ENCODE measurements at places on chromosomes 13 and 19.

DNA sequence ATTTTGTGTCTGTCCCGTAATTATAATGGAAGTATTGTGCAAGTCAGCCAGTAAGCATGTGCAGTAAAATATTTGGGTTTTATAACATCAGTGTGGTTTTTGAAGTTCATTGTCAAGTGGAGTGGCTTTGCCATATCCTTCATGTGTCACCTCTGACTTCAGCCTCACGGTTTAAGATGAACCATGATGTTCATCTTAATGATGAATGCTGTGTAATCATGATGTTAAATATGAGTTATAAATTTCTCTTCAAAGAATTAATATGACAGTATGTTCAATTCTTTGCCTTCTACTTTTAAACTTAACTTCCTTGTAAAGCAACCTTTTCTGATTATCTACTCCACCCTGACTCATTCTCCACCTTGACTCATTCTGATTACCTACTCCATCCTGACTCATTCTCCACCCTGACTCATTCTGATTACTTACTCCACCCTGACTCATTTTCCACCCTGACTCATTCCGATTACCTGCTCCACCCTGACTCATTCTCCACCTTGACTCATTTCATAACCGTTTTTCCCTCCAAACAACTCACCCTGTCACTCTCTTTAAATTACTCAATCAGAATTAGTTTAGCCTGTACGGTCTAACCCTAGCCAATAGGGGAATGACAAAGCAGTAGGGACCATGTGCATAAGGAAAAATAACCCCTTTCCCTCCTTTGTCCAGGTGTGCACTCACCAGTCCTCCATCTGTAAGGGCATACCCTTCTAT is 50.3 kb upstream of the ANKRD10 start:
- peak; percentile 38 for DNase-seq

GRCh38 chr13:73962284-73962683 is 171.9 kb downstream of the KLF12 start:
- no peak for DNase-seq

DNA sequence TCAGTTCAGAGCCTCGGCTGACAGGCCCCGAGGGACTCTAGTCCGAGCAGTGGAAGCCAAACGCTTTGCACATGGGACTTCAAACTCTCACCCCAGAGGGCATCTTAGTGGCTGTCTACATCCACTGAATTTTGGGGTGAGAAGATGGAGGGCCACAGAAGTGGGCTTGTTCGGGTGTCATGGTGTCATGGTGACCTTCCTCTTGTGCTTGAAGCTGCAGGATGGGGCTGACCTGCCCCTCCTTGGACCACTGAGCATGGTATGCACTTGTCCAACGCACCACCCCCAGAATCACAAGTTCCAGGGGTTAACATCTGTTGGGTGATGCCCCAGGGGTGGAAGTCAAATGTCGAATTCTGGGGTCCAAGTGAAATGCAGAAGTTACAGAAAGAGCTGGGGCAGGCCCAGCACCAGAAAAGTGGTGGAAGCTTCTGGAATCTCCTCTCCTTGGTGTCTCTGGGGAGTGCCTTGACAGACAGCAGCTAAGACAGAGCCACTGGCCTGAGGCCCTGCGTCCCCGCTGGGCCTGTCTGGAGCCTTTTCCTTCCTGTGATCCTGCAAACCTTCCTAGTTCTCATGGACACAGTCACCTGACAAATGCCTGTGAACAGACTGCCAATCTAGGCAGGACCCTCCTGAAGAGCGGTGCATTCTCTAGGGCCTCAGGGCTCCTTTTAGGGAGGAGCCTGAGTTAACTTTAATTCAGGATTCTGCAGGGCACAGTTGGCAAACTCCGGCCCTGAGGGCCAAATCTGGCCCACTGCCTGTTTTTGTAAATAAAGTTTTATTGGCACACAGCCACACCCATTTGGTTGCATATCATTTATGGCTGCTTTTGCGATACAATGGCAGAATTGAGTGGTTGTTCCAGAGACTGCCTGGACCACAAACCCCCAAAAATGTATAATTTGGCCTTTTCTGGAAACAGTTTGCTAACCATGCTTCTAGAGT is 65.1 kb upstream of the RANBP3 start:
- DNase-seq, result no peak

DNA sequence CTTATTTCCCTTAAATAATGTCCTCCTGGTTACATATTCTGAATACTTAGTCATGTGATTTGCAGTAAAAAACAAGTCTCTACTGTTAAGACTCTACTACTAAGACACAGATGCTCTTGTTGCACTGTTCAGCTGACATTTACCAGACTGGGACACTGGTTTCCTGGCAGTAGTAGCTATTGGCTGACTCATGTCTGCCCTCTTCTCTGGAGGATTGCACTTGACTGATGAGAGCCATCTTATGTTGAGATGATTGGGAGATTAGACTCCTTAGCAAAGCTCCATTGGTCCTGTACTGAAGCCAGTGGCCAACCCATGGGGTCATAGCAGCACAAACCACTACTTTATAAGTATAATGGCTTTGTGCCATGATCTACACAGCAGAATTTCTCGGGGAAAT is 1672.6 kb upstream of the PCDH20 start:
- no peak for DNase-seq

- DNase-seq, result no peak
These were observed 13.4 kb upstream of the C2CD4C start for GRCh38 chr19:422213-422916.

- no peak for DNase-seq
These were observed 11.3 kb upstream of the UBL3 start for GRCh38 chr13:29861694-29862110.

DNA sequence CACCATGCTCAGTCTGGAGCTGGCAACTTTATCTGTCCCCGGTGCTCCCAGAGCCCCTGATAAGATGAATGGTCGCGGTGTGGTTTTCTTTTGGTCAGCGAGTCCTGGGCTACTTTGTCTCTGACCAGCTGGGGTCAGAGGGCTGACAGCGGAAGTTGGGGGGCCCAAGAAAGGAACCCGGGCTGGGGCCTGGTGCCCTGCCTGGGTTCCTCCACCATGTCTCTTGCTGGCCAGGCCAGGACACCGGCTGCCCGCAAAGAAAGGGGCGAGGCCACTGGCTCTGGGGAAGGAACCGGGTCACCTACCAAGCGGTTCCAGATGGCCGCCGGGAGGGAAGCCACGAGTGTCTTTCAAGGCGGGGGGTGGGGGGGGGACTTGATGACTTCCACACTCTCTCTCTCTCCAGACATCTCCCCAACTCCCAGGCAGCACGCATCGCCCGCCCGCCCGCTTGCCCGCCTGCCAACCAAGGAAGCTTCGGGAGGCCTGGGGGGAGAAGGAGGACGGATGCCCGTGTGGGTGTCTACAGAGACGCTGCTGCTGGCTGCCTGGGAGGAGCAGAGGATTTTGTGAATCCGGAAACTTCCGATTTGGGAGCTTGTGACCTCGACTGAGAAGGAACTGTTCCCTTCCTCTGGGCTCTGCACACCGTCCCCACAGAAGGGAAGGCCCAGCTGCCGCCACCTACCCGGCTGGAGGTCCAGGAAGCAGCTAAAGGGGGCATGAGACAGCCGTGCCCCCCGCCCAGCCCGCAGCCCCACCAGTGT is 1.1 kb downstream of the PIP5K1C start:
- DNase-seq, result no peak

DNA sequence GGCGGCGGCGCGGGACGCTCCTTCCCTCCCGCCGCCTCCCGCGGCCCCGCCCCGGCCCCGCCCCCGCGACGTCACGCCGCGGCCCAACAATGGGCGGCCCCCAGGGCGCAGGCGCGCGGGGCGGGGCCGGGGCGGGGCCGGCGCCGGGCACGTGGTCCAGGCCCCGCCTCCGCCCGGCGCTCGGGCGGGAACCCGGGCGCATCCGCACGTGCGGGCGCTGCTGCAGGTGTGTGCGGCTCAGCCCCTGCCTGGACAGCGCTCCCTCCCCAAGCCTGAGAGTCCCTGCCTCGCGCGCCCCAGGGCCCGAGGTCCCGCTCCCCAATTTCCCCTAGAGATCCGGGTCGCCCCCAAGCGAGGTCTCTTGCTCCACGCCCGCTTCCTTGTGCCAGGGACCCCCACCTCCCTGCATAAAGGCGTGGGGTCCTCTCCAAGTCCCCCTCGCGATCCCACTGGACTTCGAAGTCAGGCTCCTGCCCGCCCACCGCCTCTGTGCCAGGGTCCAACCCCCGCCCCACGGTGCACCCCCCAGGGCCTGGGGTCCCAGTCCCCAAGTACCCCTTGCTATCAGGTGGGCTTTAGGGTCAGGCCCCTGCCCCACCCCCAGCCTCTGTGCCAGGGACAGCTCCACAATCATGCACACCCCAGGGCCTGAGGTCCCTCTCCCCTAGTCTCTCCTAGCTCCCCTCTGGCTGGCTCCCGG is at the start of gene MEX3D:
Gene MEX3D (minus strand): TSS at position 6 of the 700 bp plus-strand sequence. CDS start 267 bp downstream, outside the sequence.
- DNase-seq, result peak; percentile 50

DNA sequence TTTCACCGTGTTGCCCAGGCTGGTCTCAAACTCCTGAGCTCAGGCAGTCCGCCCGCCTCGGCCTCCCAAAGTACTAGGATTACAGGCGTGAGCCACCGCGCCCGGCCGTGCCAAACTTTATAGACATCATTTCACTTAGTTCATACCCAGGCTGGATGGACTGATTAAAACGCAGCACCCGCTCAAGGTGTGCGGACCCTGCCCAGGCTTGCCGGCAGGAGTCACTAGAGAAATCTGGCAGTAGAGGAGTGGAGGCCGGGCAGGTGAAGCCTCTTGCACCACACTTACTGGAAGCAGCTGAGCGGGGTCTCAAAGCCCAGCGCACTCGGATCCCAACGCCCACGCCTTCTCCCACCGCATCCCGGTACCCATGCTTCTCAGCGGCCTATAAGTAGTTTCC is 11.4 kb downstream of the PTGIR start:
- DNase-seq, result no peak

DNA sequence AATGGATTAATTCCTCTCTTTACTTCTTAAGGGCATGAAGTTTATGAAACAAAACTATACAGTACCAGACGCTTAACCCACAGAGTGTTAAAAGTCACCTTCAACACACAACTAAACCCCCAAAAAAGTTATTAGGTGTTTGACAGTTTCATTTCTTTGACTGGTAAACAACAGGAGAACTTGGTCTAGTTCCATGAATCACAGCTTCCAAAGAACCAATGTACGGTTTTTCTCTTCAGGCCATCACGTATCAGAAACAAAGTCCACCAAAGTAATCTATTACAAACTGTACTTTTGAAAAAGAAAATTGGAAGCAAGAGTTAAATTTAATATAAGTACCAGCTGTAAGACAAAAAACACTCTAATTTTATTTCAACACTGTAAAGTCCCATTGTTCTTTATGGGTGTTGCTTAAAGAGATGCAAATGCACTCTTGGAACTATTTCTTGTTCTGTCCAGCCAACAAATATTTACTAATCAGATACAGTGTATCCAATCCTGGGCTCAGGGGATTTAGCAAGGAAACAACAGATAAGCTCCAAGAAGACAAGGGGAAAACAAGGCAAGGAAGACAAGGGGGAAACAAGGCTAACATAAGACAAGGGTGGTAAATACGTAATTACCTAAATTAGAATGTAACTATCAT is 149.2 kb downstream of the ABCC4 start:
- no peak for DNase-seq

DNA sequence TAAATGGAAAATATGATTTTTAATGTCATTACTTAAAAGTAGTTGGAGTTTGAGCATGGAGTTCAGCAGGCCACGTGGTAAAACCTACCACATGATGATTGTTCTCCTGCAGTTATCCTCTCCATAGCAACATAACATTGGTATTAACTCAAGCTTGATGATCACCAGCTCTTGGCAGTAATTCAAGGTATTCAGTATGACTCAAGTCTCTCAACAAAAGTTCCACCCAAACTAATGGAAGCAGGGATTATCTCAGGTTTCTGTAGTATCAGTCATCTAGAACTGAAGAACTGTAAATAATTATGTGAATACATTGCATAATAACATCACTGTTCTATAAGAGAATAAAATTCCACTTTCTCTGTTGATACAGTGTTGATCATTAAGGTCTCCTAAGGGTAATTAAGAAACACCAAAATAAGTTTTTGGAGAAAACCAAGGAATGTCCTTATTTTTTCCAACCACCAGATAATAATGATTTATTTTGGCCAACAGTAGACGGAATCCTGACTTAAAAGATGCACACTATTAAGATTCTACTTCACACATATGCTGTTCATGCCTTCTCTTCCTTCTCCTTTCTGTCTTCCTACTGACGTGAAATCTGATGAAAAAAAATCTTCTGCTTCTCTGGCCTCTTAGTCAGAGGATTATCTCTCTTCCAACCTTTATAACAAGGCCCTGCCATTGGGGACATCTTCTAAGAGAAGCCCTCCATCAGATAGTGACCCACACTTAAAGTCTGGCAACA is 1092.3 kb downstream of the EFNB2 start:
- no peak for DNase-seq

GRCh38 chr19:51294977-51295375 is 16.5 kb upstream of the IGLON5 start:
- DNase-seq, result no peak

- DNase-seq, result no peak
These were observed 69.2 kb downstream of the ZNF100 start for GRCh38 chr19:21698215-21698614.

- DNase-seq, result no peak
These were observed 7.6 kb upstream of the RSPH6A start for GRCh38 chr19:45822716-45823115.

DNA sequence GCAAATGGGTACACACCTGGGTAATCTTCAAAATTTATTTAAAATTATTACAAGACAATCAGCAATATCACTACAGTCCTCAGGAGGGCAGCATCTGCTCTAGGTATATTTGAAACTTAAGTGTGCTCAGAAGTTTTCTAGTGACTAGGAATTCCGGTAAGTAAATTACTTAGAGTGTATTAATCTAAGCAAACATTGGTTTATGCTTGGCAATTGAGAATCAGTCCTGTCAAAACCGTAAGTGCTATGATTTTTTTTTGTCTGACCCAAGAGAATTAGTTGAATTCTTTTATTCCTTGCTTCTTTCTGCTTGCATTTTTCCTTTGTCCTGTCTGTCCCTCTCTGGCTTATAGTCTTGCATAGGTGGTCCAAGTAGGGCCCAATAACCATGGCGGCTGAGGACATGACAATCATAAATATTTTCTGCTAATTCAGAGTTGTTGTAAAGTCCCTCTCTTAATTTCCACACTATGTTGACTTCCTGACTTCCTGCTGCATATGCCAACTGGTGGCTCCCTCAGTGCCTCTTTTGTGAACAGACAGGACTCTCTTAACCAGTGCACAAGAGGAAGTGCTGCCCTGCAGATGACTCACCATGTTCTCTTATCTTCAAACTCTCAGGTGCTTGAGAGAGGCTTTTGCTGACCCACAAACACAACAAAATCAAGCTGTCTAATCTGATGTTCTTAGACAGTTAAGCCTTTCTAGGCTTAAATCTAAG is 82.2 kb downstream of the SLAIN1 start:
- peak; percentile 7 for DNase-seq

- DNase-seq, result no peak
These were observed 207.9 kb upstream of the CSNK1A1L start for GRCh38 chr13:37313372-37313771.

GRCh38 chr19:29535984-29536508 is 10.3 kb downstream of the VSTM2B start:
- DNase-seq, result no peak

GRCh38 chr19:19224852-19225494 is 13.2 kb downstream of the NCAN start:
- DNase-seq, result peak; percentile 64

DNA sequence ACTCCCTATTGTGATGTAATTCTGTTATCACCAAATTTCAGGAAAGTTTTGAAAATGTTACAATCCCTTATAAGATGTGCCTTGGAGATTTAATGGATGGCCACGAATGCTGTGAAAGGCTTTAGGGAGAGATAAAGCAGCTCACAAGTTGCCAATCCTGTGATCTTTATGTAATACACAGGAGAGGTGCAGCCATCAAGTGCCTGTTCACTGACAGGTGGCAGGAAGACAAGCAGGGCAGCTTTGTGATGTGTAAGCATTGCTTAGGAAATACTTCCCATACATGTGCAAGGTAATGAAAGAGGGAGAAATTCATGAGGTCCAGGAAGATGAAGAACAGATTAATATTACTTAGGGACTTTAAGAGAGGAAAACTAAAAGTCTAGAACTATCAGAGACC is 628.8 kb downstream of the SLITRK6 start:
- DNase-seq, result no peak

Measured in stimulated activated naive B cell treated with anti-CD40 and anti-IgM and Interleukin-4, amounts not matched to agents 10 μg/mL and 1 μg/mL and 100 μg/mL, for 72 hours (primary cell).